ENCODE measurements at places on chromosomes 4 and X. TPM values are rescaled to one million over a fixed set of nuclear protein-coding genes. Genes with fewer than 3 reads are reported as not detected.

BEND4 gene
- total RNA-seq = 0.20 TPM

DNA sequence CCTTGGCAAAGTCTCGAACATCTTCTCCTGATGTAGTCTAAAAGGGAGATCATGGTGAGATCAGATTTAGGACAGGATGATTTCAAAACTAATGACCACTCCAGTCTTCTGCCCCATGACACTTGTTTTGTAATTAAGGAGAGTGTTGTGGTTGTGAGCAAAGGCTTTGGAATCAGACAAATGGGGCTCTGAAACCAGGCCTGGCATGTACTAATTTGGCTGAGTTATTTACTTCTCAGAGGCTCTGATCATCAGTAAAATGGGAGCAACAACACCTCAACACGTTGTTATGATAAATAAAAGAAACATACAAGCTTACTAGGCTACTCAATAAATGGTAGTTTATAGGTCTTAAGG, 106.9 kb upstream of the FTHL17 start:
- no peak for DNase-seq

- no peak for DNase-seq
These were observed 129.3 kb downstream of the SHROOM3 start for GRCh38 chr4:76564123-76564915.

DNA sequence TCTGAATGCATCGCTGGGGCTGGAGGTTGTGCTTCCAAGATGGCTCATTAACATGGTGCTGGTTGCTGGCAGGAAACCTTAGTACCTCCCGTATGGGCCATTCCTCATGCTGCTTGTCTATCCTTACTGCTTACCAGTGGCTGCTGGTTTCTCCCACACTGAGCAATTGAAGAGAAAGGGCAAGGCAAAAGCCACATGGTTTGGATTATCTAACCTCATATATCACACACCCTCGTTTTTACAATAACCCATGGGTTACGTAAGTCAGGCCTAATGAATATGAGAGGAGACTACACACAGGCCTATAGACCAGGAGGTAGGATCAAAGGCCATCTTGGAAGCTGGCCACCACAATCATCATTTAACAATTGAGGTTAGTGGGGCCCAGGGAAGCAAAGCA, 141.8 kb upstream of the EDNRA start:
- no peak for DNase-seq

DNA sequence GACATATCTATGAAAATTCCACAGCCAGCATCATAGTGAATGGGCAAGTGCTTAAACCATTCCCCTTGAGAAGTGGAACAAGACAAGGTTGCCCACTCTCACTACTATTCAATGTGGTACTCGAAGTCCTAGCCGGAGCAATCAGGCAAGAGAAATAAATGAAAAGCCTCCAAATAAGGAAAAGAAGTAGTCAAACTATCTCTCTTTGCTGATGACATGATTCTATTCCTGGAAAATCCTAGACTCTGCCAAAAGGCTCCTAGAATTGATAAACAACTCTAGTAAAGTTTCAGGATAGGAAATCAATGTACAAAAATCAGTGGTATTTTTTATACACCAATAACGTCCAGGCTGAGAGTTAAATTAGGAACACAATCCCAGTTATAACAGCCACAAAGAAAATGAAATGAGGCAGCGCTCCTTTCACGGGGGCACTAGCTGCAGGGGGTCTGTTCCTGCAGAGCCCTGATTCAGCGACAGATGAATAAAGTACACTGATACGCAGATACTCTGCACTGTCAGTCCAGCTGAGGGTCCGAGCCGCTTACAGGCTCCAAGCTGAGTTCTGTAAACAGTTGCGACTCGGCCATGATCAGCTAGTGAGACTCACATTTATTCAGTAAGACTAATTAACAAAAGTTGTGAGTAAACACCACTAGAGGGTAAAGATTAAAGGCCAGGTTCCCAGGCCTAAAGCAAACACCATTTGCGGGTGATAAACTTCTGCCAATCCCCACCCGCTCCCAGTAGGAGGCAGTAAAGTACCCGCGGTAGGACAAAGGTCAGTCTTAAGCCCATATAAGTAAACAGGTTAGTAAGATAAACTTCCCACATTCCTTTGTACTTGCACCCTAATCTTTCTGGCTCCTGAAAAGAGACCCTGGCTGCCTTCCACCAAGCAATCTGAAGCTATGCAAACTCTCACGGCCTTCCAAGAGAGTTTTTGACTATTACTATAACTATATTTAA, 290.6 kb upstream of the GRID2 start:
- peak; percentile 24 for DNase-seq

P2RY4 gene
- not detected for total RNA-seq

LRP2BP gene
- total RNA-seq = 0.95 TPM

DNA sequence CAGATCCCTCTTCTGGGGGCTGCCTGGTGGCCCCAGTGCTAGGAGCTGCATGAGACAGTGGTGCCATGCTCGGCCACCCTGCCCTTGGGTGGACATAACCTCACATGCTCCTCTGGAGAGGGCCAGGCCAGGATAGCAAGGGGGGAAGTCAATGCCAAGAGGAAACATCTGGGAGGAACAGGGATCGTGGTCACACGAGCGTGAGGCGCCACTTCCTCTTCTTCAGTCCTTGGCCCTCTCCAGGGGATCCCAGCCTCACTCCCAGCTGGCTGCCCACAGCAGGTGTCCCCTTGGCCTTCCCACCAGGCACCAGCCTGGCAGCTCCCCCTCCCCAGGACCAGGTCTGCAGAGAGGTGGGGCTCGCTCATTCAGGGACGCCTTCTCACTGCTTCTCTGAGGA, 28.6 kb downstream of the TBC1D14 start:
- no peak for DNase-seq

- no peak for DNase-seq
These were observed 95.8 kb downstream of the SH3KBP1 start for GRCh38 chrX:19791562-19791961.

LRIT3 gene
- total RNA-seq = 0.23 TPM

MAGEA8 gene
- not detected for total RNA-seq

DNA sequence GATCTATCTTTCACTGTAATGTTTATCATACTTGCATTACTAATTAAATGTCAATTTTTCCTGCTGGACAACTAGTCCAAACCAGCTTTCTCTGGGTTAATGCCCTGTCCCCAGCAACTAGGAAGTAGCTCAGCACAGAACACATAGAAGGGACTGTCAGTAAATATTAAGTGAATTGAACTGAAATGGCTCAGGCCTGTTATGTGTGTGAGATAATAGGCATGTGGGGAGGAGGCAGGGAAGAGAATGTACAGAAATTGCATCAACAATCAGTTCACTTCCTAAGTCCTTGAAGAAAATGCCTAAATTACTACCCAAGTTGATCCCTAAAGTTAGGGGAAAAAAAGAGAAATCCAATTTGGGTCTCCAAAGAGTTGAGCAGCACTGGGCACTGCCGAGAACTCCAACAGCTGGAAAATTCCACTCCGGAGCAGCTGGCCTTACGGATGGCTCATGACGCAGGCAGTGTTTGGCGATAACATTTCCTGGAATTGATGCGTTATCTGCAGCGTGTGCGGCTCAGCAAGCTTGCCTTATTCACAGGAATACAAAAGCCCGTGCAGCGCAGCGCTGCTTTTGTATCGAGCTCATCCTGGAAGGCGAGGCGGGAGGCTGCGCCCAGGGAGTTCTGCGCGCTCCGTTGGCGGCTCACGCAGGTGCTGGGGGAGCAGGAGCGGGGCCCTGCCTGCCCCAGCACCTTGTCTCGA, 297.3 kb upstream of the LCORL start:
- peak; percentile 44 for DNase-seq

- DNase-seq = no peak
These were observed 55.8 kb downstream of the AMELX start for GRCh38 chrX:11349020-11349419.
